SJSA1 (cell line): ENCODE measurements at places on chromosomes 7 and 10. TPM values are rescaled to one million over a fixed set of nuclear protein-coding genes. Genes with fewer than 3 reads are reported as not detected.

Gene GJC3
- not detected in 2 replicates for total RNA-seq

Gene ZNF365
- 1.4 and 3.0 TPM in 2 replicates for total RNA-seq

Gene LRRD1
- not detected in 2 replicates for total RNA-seq

Gene FANK1
- 0.18 TPM in 1 of 2 replicates, not detected in the other for total RNA-seq

Gene CCDC146
- total RNA-seq, result 1.9 TPM in 1 of 2 replicates, not detected in the other

Gene MSMB
- not detected in 2 replicates for total RNA-seq

Gene PNLIP
- total RNA-seq, result not detected in 2 replicates

Gene LHPP
- total RNA-seq, result 8.8 and 14.7 TPM in 2 replicates

DNA sequence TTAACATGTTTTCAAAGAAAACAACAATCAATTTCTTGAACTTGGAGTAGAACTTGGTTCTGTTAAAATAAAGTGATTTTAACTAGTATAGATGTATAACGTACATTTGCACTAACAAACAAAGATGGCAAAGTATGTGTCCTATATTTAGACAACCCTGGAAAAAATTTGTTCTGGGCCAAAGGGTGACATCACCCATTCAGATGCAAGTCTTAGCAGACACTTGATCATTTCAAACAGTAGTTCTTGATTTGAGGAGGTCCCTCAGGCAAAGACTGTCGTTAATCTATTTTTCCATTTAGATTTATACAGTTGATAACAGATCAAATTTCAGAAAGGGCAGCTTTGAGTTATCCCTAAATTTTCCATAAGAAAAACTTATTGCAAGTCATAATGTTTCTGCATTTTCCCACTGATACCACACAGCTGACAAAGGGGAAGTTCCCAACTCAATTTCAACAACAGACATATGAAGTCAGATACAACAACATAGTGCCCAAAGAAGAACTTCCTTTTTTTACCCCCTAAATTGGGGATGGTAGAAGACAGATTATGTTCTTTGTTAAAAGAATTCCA, 5.2 kb downstream of the NMT2 start:
- no peak overlapping the region for H3K27ac ChIP-seq
- no peak for DNase-seq
- H3K4me1 ChIP-seq, result peaks cover 12% of the 10 kb centered on the region
- H3K4me3 ChIP-seq, result no peak overlapping the region

GRCh38 chr7:139618482-139619366, 95.2 kb downstream of the CLEC2L start:
- no peaks in the 10 kb centered on the region for H3K27me3 ChIP-seq
- peaks cover 66% of the 10 kb centered on the region for H3K36me3 ChIP-seq
- no peak overlapping the region for H3K4me3 ChIP-seq
- H3K4me1 ChIP-seq, result no peaks in the 10 kb centered on the region

GRCh38 chr7:3892157-3892556, 591.1 kb downstream of the SDK1 start:
- H3K4me1 ChIP-seq, result no peaks in the 10 kb centered on the region
- DNase-seq, result no peak
- no peaks in the 10 kb centered on the region for H3K36me3 ChIP-seq
- no peaks in the 10 kb centered on the region for H3K27me3 ChIP-seq
- H3K27ac ChIP-seq, result no peak overlapping the region

- DNase-seq, result no peak
- no peak overlapping the region for H3K4me3 ChIP-seq
- no peaks in the 10 kb centered on the region for H3K36me3 ChIP-seq
- H3K4me1 ChIP-seq, result no peaks in the 10 kb centered on the region
- no peak overlapping the region for H3K27ac ChIP-seq
- H3K27me3 ChIP-seq, result no peaks in the 10 kb centered on the region
Measured at GRCh38 chr10:121070275-121071070, 219.3 kb downstream of the WDR11 start.

DNA sequence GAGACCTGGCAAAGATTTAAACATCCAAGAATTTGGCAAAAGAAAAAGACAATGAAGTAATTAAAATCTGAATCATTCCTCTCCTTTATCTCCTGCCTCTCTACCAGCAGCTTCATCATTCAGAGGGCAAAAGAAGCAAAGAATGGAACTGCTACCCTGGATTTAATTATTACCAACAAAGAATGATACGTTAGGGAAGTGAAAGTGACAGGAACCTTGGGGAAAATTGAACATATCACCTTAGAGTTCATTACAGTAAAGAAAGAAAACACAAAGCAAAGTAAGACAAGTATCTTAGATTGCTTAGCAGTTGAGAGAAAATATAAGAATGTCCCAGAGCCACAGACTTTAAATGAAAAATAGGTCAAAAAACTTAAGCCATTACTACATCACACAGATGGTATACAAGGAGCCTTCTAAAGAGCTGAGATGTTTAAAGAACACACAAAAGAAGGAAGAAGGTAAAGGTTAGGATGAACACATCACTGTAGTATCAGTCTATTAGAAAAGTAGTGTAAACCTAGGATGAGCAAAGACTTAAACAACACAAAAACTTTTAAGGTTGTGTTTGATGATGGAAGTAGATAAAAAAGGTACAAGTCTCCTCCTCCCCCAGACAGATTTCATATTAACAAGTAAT, 17.5 kb downstream of the CTNNA3 start:
- no peaks in the 10 kb centered on the region for H3K27me3 ChIP-seq
- H3K4me3 ChIP-seq, result no peak overlapping the region
- no peak overlapping the region for H3K27ac ChIP-seq
- no peaks in the 10 kb centered on the region for H3K4me1 ChIP-seq
- H3K36me3 ChIP-seq, result no peaks in the 10 kb centered on the region

- no peaks in the 10 kb centered on the region for H3K4me1 ChIP-seq
- no peak overlapping the region for H3K27ac ChIP-seq
- no peak overlapping the region for H3K4me3 ChIP-seq
- no peaks in the 10 kb centered on the region for H3K27me3 ChIP-seq
Measured at GRCh38 chr10:65808687-65809333, 1117.0 kb upstream of the LRRTM3 start.

GRCh38 chr10:72564596-72564995, 61.3 kb downstream of the MICU1 start:
- no peaks in the 10 kb centered on the region for H3K27me3 ChIP-seq
- H3K36me3 ChIP-seq, result peaks cover 42% of the 10 kb centered on the region
- no peak for DNase-seq
- H3K4me1 ChIP-seq, result peaks cover 9% of the 10 kb centered on the region; the same call in 1 of the 2 replicates

DNA sequence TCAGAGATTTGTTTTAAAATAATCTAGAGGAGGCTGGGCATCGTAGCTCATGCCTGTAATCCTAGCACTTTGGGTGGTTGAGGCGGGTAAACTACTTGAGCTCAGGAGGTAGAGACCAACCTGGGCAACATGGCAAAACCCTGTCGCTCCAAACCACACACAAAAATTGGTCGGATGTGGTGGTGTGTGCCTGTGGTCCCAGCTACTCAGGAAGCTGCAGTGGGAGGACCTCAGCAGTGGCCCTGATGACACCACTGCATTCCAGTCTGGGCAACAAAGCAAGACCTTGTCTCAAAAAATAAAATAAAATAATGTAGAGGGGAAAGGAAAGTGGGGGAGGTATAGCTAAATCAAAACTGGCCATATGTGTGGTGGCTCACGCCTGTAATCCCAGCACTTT, 13.9 kb upstream of the PPP3CB start:
- H3K4me1 ChIP-seq, result no peaks in the 10 kb centered on the region
- H3K27me3 ChIP-seq, result no peaks in the 10 kb centered on the region
- H3K4me3 ChIP-seq, result no peak overlapping the region
- H3K36me3 ChIP-seq, result no peaks in the 10 kb centered on the region; the same call in 1 of the 2 replicates
- DNase-seq, result no peak
- H3K27ac ChIP-seq, result no peak overlapping the region

DNA sequence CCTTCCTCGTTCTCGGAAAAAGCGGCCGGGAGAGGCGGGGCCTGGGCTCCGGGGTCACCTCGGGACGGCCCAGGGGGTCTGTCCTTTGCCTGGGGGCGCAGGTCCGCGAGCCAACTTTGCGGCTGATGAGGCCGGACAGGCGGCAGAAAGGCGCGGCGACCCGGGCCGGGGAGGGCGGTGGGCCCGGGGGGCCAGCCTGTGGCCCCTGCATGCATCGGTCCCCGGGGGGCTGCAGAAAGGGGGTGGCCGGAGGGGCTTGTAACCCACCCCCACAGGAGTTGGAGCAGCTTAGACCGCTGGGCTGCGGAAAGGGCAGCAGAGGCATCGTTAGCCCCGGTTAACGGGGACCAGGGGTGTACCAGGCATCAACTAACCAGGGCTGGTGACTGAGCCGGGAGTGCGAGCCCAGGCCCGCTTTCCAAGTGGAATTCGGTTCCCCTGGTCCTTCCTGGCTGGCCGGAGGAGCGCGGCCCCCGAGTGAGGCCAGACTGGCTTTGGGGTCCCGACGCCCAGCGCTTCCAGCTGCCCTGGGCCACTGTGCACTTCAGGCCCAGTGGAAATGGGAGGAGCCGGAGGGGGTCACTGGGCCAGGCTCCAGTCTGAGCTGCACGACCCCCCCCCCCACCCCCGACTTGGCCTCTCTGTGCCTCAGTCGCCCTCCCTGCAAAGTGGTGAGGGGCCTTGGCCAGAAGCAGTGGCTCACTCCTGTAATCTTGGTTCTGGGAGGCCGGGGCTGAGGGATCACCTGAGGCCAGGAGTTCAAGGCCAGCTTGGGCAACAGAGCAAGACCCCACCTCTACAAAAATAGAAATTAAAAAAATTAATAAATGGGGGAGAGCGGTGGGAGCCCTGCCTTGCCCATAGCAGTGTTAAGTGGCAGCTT, 919 bp downstream of the SLC29A4 start:
- H3K27ac ChIP-seq, result no peak overlapping the region
- no peak for DNase-seq
- no peaks in the 10 kb centered on the region for H3K36me3 ChIP-seq
- peaks cover 9% of the 10 kb centered on the region for H3K4me1 ChIP-seq

DNA sequence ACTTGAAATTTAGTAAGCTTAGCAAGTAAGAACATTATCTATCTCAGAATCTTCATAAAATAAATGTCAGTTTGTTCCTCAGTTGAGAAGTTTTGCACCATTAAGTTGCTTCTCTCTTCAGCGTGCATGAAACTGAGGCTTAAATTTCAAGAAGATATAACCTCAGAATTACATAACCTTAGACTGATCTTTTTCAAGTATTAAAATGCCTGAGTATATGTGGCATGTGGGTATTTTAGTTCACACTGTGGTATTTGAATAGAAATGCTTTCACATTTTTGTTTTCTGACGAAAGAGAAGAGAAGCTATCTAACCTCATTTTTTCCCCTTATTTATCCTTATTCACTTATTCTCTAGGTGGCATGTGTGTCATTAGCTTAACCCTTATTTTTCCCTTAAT, 104.1 kb downstream of the PHF14 start:
- DNase-seq, result no peak
- H3K27me3 ChIP-seq, result no peaks in the 10 kb centered on the region
- no peaks in the 10 kb centered on the region for H3K36me3 ChIP-seq
- H3K27ac ChIP-seq, result no peak overlapping the region

- no peak overlapping the region for H3K4me3 ChIP-seq
- H3K27ac ChIP-seq, result no peak overlapping the region
- H3K36me3 ChIP-seq, result no peaks in the 10 kb centered on the region
- no peaks in the 10 kb centered on the region for H3K27me3 ChIP-seq
- no peaks in the 10 kb centered on the region for H3K4me1 ChIP-seq
Measured at GRCh38 chr10:128929767-128930166, 537.3 kb upstream of the MGMT start.

DNA sequence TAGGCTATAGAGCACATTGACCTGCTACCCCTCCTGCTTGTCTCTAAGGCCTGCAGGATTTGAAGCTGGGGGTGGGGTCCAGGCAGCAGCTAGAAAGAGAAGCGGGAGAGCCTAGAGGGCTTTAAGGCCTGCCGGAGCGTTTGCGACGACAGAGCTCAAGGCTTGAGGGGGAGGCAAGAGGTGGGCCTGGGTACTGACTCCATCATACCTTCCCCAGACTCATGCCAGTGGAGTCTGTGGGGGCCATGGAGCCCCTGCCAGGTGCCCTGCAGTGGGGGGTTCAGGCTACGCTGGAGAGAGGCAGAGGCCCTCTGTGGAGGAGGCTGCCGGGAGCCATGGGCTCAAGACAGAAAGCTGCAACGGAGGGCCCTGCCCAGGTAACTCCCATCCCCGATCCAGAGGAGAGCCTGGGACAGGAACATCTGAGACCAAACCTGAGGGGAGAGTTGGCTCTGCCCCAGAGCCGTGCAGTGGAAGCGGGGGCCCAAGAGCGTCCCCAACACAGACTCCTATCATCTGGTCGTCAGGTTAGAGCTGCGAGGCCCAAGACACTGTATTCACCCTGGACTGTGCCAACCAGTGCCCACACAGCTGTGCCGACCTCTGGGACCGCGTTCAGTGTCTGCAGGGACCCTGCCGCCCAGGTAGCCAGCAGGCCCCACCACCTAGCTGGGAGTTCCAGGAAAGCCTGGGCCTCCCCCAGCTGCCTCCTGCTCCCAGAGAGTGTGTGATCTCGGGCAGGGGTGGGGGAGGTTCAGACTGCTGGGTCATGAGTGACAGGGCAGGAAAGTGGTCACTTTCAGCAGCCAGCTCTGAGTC, 13.2 kb upstream of the ZNF862 start:
- H3K4me3 ChIP-seq, result no peak overlapping the region
- peaks cover 14% of the 10 kb centered on the region for H3K27me3 ChIP-seq
- DNase-seq, result no peak
- H3K27ac ChIP-seq, result no peak overlapping the region
- no peaks in the 10 kb centered on the region for H3K36me3 ChIP-seq

DNA sequence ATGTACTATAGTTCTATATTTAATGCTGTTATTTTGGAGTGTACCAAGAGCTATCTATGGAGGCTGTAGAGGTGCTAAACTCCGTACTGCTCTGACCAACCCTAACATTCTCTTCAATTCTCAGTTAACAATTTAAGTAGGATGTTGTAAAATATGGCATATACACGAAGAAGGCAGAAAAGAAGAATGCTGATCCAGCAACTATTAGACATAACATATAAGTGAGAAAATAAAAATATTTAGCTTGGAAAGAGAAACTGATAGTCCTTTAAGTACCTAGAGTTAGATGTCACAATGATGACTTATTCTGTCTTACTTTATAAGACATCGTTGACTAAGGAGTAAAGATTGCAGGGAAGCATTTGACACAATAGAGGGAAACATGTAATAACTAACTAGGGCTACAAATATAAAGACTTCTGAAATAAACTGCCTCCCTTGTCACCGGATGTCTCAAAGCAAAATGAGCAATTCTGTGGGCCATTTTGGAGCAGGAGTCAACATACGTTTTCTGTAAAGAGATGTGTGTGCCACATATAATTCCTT, 159.5 kb downstream of the CPEB3 start:
- no peaks in the 10 kb centered on the region for H3K4me1 ChIP-seq
- no peaks in the 10 kb centered on the region for H3K27me3 ChIP-seq
- no peak overlapping the region for H3K4me3 ChIP-seq
- no peak for DNase-seq

DNA sequence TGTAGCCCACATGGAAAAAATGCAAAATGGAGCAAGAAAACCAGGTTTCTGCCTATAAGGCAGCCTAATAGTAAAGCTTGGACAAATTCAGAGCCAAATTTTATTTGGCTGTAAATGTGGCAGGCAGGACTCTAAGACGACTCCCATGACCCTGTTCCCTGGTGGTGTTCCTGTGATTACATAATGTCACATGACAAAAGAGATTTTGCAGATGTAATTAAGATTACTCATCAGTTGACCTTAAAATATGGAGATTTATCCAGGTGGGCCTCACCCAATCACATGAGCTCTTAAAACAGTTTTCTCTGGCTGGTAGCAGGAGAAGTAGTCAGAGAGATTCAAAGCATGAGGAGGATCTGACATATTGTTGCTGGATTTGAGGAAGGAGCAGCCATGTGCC, 303.1 kb upstream of the IMMP2L start:
- H3K27me3 ChIP-seq, result no peaks in the 10 kb centered on the region
- no peaks in the 10 kb centered on the region for H3K4me1 ChIP-seq
- H3K36me3 ChIP-seq, result no peaks in the 10 kb centered on the region
